Effector memory CD4-positive, alpha-beta T cell (primary cell): ENCODE measurements at places on chromosomes 1 and 21.
A peak's percentile ranks its signal among the peaks of the same experiment; 100 is the strongest.

GRCh38 chr1:25889470-25889869 is 14.0 kb upstream of the PAQR7 start:
- DNase-seq: no peak

DNA sequence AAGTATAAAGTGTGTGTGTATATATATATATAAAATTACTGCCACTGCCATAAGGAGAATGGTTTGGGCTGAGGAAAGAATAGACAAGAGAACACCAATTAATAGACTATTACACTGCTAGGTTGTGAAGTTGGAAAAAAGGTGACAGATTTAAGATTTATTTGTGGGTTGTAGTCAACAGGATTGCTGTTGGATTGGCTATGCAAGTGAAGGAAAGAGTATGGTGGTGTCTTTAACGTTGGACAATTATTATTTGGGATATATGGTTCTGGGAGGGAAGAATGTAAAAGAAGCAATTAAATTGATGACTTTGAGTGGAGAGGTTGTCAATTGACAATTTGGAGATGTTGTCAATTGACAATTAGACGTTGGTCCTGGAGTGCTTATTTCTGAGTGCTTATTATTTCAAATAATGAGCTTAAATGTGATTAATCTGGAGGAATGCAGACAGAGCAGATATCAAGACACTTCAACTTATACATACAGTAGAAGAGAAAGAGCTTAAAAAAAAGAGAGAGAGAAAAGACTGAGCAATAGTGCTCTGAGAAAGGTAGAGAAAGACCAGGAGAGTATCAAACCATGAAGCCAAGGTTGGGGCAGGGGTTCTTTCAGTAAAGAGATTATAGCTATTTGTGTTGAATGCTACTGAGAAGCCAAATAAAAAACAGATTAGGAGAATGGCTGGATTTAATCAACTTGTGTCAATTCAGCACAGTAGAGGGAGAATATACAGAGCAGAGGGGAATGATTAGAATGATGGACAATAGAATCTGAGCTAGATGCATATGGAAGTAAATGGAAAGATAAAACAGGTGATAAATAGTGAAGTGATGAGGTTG is 9.7 kb downstream of the PTGS2 start:
- no peak for DNase-seq

DNA sequence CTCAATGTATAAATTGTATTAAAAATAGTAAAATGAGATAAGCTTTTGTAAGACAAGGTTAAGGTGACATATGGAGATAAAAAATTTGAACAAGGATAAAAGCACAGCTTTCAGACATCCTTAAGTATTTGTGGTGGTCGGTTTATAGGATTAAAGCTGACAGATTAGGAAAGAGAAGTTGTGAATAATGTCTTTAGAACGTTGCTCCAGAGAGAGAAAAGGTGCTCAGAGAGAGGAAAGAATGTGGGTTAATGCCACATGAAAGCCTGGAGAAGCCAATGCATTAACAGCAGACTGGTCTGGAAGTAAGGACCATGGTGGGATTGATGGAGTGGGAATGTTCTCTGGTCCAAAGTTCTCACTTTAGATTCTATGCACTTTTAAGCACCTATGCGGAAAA is 44.8 kb downstream of the ATP6V1G3 start:
- DNase-seq: no peak

DNA sequence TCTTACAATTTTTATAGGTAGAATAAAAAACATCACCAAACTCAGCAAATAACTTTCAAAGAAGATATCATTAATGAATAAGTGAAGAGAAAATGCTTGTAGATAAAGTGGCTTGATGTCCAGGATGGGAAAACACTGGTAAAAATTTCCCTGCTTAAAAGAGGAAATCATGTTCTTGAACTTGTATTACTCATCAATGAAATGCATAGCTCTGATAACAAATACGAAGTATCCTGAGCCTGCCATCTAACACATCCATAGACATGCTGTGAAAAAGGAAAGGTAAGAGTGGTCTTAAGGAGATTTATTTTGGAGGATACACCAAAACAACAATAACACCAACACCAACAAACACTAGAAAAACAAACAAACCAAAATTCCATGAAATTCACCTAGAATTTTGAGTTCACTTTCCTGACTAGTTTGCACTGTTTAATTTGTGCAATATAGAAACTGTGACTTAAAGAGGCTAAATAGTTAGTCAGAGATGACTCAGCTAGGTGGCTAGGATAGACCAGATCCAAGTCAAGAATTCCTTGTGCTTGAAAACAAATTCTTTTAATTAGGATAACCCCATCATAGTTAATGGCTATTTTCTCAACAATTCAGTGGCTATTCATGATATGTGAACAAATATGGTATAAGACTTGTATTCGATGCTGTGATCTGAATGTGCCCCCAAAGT is 179.8 kb upstream of the KCNK2 start:
- no peak for DNase-seq

GRCh38 chr1:101065575-101065974 is 40.0 kb upstream of the DPH5 start:
- DNase-seq: no peak

GRCh38 chr1:242610209-242610608 is 85.7 kb upstream of the PLD5 start:
- no peak for DNase-seq

DNA sequence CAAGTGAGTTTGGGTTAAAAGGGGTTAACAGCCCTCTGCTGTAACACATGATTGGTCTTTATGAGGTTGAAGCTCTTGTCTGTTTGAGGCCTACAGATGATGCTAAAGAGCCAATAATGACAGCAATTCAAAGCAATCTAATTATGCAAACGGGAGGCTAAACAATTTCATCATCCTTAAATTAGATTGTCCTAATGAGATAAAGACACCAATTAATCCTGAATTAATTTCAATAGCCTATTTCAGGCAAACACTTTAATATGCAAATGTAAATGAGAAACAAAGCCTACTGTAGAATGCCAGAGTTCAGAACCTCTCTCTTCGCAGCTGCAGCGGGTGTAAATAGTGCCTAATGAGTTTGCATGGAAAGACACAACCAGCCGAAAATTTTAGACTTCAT is 504.7 kb upstream of the PBX1 start:
- no peak for DNase-seq

DNA sequence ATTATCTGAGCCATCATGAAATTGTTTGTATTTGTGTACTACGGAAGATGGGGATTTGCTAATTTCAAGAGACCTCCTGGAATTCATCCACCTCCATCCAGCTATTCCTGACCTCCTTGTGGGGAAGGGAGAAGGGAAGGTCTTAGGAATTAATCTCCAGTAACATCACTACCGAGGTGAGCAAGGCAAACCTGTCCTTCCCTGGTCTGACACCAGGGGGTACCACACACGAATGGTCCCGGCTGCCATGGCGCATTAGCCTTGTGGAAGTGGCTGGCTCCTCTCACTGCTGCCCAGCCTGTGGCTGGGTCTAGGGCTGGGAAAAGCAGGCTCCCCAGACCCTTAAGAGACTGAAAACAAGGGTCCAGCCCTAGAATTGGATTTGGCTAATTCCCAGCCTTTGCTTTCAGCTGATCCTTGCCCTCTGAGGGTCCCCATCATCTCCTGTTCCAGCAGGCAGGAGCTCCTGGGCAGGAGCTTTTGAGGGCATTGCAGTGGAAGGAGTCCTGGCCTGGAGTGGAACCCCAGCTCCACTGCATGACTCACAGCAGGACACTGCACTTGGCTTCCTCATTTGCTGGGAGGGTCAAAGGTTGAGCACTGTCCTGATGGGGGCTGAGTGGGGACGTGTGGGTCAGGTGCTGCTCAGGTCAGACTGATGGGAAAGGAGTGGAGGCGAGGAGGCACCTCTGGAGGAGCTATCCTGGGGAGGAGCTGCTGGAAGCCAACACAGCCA is 34.8 kb downstream of the RIMS3 start:
- DNase-seq: no peak

DNA sequence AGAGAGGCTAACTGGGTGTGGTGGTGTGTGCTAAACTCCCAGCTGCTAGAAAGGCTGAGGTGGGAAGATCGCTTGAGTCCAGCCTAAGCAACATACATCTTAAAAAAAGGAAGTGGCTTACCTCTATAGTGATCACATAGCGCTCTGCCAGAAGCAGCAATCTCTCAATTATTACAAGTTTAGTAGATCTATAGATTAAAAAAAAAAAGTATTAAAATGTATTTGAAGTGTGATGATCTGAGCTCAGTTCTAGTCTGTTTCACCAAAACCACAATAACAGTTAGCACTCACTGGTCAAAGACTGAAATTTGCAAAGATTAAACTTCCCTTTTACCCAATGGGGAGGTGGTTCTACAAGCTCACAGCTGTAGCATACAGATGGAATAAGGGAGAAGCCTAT is 76.3 kb downstream of the USP24 start:
- DNase-seq: no peak

GRCh38 chr1:36298640-36299039 is 7.5 kb upstream of the SH3D21 start:
- DNase-seq: no peak

- DNase-seq: no peak
These were observed 34.9 kb upstream of the CACNA1E start for GRCh38 chr1:181448461-181448860.

DNA sequence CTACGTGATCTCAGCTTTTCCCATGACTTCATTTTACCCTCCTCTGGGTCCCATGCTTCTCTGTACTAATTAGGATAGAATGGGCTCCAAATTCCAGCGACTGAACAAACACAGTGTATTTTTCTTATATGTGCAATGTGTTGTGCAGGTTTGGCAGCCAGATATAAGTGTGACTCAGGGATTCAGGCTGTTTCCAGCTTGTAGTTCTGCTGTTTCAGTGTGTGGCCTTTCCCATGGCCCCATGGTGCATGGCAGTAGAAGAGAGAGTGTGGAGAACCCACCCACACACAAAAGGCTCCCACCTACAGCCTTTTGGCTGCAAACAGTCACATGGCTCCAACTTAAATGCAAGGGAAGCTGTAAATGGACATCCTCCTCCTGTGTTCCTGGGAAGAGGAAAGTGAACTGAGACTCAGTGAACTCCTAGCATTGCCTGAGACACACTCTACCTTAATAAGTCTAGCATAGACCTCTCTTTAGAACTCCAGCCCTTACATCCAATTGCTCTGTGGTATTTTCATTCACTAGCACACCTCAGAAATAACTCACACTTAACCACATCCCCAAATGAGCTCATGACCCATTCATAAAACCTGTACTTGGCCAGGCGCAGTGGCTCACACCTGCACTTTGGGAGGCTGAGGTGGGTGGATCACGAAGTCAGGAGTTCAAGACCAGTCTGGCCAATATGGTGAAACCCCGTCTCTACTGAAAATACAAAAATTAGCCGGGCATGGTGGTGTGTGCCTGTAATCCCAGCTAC is 58.7 kb downstream of the KIAA0040 start:
- no peak for DNase-seq

DNA sequence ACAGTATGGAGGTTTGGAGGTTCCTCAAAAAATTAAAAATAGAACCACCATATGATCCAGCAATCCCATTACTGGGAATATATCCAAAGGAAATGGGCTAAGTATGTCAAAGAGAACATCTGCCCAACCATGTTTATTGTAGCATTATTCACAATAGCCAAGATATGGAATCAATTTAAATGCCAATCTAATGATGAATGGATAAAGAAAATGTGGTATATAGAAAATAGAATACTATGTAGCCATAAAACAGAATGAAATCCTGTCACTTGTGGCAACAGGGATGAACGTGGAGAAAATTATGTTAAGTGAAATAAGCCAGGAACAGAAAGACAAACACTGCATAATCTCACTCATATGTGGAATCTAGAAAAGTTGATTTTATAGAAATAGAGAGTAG is 201.7 kb upstream of the AJAP1 start:
- no peak for DNase-seq

- DNase-seq: no peak
These were observed 244.9 kb upstream of the NRIP1 start for GRCh38 chr21:15309721-15310120.

GRCh38 chr1:40895601-40896000 is 33.4 kb upstream of the CITED4 start:
- DNase-seq: no peak

- peak; percentile 38 for DNase-seq
These were observed 382 bp downstream of the GPBP1L1 start for GRCh38 chr1:45686015-45686287.

DNA sequence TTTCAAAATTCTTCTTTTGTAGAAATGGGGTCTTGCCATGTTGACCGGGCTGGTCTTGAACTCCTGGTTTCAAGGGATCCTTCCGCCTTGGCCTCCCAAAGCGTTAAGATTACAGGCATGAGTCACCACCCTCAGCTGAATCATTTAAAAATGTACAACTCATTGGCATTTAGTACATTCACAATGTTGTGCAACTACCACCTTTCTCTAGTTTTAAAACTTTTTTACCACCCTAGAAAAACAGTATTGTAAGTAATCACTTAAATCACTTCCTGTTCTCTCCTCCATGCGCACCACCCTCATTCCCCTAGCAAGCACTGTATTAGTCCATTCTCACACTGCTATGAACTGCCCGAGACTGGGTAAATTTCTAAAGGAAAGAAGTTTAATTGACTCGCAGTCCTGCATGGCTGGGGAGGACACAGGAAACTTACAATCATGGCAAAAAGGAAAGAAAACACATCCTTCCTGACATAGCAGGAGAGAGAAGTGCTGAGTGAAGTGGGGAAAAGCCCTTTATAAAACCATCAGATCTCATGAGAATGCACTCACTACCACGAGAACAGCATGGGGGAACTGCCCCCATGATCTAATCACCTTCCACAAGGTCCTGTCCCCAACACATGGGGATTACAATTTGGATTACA is 14.4 kb upstream of the THEM5 start:
- DNase-seq: no peak

- DNase-seq: no peak
These were observed 4.9 kb upstream of the ATP2B4 start for GRCh38 chr1:203621559-203622262.

- no peak for DNase-seq
These were observed 62.1 kb downstream of the DOP1B start for GRCh38 chr21:36218691-36219090.

DNA sequence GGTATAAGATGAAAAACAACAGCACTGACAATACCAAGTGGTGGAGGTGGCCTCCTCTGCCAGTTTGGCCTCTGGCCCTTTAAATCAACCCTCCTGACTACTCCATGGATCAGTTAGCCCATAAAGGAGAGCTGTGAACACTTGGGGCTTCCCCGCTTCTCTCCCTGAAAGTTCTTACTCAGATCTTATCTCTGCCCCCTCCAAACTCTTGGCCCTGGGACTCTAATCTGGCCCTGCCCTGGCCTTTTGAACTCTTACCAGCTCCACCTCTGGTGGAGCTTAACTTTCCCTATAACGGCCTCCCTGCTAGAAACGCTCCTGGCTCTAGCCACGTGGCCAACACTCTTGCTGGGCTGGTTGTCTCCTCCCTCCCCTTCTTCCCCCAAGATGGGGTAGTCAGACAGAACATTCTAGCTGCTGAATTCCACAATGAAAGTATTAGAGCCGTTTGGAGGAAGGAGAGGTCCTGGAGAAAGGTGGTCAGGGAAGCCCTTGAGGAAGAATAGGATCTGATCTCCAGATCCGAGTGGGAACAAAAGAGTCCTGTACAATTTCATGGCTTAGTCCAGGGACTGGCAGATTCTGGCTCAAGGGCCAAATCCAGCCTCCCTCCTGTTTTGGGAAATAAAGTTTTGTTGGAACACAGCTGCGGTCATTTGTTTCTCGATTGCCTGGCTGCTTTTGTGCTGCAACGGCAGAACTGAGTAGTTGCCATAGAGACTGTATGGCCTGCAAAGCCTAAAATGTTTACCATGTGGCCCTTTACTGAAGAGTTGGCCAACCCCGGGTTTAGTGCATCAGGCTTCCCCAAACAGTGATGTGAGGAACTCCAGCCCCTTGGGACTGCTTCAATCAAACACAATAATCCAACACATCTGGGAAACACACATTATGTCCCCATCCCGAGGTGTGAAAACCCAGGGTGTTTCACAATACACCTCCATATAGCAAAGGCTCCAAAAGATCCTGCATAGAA is 9.5 kb upstream of the PIGR start:
- no peak for DNase-seq
